PC-9 (cell line): ENCODE measurements at places on chromosomes 2 and 18.
A peak's percentile ranks its signal among the peaks of the same experiment; 100 is the strongest.

GRCh38 chr18:2274613-2275012 lies 296.7 kb downstream of the METTL4 start:
- DNase-seq = no peak

DNA sequence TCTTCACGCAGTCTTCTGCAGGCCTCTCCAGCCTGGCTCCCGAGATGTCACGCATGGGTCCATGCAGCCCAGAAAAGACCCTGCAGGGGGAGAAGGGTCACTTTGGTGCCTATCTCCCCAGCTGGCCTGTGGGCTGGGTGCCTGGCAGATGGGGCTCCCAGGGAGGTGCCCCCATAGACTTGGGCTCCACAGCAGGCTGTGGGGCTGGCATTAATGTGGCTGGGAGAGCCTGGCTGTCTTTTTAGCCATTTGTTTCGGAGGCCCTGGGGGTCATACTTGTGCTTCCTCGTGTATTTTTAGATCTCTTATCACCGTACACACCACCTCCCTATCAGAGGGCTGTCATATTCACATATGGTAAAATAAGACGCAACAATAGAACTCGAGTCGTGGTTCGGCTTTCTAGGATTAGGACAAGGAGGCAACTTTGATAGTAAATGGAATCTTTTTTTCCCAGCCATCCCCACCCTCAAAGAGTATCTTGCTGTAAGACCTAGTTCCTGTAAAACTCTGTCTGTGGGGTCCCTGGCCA lies 74.5 kb downstream of the LRRFIP1 start:
- DNase-seq = no peak

DNA sequence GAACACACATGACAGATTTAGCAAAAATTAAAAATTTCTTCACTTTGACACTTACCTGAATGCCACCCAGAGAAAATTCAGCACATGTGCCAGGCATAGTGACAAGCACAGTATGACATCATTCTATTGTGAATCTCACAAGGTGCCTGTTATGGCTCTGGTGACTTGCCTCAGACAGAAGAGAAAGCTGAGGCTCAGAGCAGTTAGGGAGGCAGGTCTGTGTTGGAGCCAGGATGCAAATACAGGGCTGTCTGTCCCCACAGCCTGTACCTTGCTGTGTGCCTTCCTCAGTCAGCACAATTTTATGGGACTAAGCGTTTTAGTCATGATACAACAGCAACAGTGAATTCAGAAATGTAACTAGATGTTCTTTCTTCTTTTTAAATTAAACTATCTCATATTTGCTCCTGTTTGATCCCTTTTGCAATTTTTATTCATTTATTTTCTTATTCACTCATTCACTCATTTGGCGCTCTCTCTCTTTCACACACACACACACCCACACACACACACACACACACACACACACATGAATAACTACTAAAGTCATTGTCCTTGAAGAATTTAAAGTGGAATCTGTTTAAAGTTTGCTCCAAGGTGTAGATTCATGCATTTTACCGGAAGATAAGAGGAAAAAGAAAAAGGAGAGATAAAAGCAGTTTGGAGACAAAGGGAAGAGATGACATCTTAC lies 37.9 kb upstream of the CTAGE1 start:
- no peak for DNase-seq

DNA sequence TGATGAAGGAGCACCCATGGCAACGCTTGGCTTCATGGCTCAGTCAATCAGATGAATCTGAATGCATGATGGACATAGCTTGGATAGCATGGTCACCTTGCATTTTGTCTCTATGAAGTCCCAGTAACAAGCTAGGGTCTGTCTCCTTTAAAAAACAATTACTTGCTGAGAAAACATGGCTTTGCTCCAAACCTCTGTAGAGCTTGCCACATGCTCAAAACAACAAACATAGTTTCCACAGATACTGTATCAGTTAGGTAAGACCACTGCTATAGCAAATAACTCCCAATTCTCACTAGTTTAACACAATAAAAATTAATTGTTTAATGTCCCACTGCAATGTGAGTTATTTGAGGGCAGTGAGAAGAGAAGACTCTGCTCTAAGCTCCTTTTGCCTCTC lies 401.0 kb downstream of the IRS1 start:
- no peak for DNase-seq

- DNase-seq = no peak
These were observed 18.7 kb downstream of the CASP8 start for GRCh38 chr2:201279079-201279478.

DNA sequence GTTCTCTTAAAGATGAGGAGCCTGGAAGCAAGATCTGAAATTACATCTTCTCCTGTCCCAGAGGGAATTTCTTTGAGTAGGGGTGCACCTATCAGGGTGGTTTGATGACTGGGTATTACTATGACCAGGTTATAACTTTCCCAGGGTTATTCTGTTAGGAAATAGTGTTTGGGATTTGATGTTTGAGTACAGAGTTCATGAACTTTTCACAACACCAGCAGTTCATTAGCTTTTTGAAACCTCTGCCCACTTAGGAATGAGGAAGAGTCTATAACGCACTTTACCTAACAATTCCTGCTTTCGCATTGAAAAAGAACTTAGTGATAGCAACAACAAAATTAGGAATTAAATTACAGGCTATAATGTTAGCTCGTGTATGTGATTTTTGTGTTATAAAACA lies 58.6 kb downstream of the ALMS1 start:
- DNase-seq = no peak

DNA sequence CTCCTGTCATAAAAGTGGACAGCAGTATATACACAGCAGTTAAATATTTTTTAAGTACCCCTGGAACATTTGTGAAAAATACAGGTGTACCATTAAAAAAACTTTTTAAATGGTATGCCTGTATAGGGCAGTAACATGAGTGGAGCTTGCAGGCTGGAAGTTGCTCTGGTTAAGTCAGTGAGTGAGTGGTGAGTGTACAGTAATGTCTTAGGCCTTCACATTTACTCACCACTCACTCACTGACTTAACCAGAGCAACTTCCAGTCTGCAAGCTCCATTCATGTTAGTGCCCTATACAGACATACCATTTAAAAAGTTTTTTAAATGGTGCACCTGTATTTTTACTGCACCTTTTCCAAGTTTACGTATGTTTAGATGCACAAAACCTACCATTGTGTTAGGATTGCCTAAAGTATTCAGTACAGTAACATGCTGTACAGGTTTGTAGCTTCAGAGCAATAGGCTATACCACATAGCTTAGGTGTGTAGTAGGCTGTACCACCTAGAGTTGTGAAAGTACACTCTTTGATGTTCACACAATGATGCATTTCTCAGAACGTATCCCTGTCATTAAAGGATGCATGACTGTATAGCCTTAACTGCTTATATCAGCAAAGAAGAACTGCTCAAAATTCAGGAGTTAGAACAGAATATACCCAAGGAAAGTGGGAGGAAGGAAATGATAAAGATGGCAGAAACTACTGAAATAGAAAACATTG lies 112.6 kb downstream of the EHBP1 start:
- no peak for DNase-seq

DNA sequence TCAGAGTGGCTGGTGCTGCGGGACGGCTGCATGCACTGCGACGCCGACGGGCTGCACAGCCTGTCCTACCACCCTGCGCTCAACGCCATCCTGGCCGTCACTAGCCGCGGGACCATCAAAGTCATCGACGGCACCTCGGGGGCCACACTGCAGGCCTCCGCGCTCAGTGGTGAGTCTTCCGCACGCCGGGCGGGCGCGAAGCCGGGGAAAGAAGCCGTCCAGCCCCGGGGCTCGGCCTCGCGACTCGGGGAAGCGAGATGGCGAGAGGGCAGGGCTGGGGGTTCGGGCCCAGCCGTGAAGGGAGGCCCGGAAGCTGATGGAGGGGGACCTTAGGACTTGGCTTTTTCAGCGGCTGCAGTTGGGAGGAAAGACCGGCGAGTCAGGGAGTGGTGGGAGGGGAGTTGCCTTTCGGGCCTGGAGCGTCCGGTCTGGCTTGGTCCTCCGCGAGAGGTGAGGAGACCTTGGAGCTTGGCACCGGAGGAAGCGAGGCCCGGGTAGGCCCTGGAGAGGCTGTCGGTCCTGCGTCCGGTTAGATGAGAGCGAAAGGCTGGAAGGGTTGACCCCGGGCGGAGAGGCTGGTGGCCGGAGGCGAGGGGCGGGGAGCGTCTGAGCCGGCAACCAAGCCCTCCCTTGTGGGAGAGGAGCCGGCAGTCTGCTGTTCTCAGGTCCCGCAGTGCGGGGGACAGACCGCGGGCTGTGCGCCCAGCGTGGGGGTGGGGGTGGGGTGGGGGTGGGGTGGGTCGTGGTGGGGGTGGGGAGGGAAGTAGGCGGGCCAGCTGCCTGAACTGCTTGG lies 691 bp downstream of the BIRC6 start:
- peak; percentile 33 for DNase-seq

DNA sequence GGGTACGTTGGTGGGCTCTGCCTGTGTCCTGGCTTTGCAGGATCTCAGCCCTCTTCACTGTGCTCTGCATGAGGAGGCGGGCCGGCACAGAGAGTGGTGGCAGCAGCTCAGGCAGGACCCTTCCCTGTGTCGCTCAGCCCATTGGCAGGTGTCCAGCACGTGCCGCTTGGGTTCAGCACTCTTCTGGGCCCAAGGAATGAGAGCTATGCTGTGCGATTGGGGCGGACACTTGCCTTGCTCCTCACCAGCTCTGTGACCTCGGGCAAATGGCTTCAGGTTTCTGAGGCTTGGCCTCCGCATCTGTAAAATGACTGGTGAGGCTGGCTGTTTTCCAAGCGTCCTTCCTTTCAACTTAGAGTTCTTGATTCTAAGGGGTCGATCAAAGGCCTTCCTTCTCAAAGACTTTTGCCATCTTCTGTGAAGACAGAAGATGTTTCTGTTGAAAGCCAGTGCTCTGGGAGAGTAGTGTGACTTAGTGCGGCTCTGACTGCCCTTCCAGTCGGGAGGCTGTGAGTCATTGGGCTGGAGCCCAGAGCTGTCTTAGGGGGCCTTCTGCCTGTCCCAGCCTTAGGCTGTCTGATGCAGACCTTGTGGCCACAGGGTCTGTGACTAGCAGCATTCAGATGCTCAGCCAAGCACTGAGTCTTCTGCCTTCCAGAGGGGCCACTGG lies 35.6 kb downstream of the GLI2 start:
- DNase-seq = no peak

- peak; percentile 45 for DNase-seq
These were observed 89.5 kb upstream of the STK39 start for GRCh38 chr2:168336786-168337388.

- DNase-seq = no peak
These were observed 129.2 kb downstream of the MYCN start for GRCh38 chr2:16069663-16069932.

DNA sequence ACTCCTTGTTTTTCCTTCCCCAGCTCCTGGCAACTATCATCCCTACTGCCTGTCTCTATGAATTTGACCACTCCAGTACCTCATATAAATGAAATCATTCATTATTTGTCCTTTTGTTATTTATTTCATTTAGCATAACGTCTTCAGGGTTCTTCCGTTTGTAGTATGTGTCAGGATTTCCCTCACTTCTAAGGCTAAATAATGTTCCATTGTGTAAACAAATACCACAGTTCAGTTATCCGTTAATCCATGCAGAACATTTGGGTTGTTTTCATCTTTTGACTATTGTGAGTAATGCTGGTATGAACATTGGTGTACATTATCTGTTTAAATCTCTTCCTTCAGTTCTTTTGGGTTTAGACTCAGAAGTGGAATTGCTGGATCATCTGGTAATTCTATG lies 18.8 kb downstream of the DYNC2LI1 start:
- no peak for DNase-seq

DNA sequence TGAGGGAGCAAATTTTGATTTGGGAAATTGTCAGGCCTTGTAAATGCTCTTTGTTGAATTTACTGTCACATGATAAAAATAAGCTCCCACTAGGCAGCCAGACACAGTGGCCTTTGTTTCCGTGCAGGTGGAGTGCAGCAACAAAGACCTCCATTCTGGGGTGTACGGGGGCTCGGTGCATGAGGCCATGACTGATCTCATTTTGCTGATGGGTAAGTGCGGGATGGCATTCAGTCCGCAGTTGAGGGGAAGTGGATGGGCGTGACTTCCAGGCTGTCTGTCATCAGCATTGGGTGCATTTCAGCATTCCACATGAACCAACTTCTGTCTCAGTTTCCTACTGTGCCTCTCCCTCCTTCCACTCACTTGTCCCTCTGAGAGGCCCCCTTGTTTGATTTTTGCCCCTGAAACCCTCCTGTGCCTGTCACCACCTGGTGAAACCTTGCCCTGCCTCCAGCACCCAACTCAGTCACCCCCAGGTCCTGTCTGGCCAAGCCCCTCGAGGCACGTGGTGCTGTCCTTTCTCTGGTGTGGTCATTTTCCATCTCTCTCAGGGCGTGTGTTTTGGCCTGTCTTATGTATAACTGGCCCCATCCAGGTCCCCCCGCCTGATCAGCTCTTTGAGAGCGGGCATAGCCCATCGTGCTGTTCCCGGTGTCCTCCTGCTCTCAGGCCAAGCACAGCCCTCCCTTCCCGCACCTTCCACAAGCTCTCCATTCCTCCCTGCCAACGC lies 16.3 kb downstream of the CNDP2 start:
- DNase-seq = no peak

- no peak for DNase-seq
These were observed 273.6 kb downstream of the CCDC74A start for GRCh38 chr2:131801210-131801744.

GRCh38 chr2:12083081-12083581 lies 336.7 kb downstream of the LPIN1 start:
- no peak for DNase-seq
